ENCODE measurements at places on chromosomes 3 and 15.

DNA sequence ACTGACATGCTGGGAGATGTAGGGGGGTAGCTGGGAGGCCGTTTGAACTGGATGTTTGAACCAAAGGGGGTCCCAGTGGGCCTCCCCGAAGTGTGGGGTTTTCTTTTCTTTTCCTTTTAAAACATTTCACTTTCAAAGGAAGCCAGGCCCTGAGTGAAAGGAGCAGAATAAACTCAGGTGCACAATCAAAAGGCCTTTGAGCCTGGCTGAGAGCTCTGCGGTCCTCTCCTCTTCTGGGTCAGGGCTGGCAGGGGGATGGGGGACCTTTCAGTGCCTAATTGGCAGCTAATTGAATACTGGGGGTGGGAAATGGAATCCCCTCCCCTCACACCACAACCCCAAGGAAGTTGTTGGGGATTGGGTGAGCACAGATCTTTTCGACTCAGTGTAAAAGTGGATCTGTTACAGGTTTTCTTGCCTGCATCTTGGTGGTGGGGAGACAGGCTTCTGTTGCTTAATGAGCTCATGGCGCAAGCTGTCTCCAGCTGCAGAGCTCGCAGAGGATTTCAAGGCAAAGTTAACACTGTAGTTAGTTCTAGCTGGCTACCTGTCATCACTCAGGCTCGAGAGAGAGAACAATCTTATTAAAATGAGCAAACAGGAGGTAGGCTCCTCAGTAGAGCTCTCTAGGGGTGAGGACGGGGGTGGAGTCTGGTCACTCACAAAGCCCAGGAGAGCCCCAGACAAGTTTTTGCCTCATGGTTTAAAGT is 132.6 kb downstream of the RAB11A start:
- no peak for DNase-seq

DNA sequence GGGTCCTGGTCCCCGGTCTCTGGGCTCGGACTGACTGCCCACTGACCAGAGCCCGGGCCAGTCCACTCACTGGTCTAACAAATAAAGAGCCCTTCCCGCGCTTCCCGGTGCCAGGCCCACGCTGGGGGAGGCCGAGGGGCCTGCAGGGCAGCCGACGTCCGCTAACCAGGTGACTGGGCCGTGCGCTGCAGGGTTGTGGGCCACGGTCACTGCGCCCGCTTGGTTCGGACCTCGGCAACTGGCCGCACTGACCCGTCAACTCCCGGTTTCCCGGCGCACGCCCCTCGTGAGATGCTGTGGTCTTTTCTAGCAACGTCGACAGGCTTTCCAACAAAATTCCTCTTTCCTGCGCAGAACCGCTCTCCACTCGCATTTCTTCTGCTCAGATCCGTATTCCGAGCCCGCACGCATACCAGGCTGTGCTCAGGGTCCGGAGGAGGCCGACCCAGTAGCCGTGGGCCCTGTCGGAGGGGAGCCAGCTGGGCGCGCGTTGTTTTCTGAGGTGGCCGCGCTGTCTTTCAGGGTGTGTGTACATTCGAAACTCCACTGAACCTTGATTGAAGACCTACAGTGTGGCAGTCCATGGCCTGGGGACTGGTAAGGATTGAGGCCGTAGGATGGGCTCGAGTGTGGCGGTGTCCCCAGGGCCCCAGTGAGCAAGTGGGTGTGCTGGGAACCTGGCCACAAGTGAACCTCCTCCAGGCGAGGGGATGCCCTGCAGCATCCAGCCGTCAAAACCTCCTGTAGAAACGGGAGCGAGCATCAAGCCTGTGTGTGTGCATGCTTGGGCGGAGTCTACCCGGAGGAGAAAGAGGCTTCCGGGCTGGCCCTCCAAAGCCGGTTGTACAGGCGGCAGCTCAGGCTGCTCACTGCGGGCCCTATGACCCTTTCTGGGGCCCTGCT is 875 bp upstream of the NT5DC2 start:
- DNase-seq, result no peak

GRCh38 chr3:35757991-35758757 is 118.8 kb downstream of the ARPP21 start:
- DNase-seq, result no peak

DNA sequence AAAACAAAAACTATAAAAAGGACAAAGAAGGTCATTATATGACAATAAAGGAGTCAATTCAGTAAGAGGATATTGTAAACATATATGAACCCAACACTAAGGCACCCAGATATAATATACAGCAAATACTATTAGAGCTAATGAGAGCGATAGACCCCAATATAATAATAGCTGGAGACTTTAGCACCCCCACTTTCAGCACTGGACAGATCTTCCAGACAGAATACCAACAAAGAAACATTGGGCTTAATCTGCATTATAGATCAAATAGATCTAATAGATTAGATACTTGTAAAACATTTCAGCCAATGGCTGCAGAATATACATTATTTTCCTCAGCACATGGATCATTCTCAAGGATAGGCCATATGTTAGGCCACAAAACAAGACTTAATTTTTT is 53.4 kb downstream of the NUDT16 start:
- no peak for DNase-seq

DNA sequence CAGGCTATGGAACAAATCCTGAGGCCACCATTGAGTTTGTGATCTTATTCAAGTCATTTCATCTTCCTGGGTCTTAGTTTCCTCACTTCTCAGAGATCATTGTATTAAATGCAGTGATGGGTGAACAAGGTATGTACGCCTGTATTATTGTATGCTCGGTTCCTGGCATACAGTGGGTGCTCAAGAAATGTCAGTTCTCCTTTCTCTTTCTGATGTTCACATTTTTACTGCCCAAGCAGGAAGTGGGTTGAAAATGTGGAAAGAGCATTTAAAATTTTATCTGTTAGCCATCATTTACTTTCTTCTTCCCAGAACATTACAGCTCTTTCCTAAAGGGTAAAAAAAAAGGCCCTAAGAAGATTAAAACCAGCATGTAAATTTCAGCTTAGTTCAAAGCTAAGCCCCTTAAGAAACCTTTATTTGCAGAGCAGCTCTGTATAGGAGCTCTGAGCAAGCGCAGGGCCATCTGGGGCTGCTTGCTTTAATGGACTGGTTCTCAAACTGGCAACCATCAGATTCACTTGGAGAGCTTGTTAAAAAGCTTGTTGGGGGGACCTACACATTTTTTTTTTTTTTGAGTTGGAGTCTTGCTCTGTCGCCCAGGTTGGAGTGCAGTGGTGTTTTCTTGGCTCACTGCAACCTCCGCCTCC is 179.4 kb downstream of the CHST2 start:
- DNase-seq, result no peak

DNA sequence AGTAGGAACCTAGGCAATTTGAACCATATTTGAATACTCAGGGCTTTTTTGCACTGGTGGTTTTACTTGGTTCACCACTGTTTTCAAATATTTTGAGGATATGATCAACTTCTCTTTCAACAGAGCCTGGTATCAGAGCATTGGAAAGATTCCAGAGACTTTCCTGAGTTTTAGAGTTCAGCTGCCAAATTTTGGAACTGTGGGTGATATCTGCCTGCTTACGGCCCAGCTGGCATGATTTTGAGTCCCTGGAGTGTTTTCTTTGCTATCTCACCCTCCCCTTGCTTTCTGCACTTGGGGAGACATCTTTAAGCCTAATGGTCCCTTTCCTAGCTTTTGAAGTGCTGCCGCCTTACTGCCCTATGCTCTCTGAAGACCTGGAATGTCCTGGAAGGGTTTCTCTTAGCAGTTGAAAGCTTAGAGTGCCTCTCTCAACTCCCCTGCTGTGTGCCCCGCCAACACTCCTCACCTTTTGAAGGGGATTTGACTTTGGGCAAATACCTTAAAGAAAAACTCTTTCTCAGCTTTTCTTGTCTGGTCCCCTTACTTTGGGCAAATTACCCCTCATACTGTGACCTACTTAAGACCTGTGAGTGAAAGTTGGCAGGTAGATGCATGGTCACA is 539.1 kb downstream of the MFSD1 start:
- no peak for DNase-seq

DNA sequence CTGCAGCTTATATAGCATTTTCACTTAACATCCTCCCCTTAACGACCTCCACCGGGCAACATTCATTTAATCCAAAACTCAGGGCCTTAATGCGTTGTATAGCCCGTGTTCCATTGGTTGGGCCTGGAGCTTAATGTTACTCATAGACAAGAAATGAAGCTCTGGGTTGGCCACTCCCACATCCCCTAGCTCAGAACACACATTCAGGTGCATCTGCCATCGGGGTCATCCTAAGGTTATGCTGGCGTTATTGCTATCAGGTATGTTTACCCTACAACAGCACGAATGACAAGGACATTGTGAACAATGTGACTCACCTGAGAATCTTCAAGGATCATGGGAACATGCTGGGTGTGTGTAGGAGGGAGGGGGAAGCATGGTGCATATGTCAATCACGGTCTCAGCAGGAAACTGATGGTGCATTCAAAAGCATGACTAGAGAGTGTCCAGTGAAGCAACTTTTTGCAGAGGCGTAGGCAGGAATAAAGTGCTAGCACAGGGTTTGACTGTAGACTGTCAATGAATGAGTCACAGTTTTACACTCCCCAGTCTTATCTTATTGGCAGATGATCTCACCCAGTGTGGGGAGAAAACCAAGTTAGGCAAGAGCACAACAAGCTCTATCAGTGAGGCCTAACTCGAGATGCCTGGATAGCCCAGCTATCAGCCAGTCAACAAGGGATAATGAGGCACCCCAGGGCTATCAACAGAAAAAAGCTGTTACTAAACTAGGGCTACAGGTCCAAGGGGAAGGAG is 402.1 kb upstream of the MCTP2 start:
- DNase-seq, result no peak

All from stimulated activated CD8-positive, alpha-beta memory T cell treated with anti-CD3 and anti-CD28 coated beads, Interleukin-4, amount 100 ng/mL, for 1 hour (primary cell).